ENCODE measurements at places on chromosomes 7 and 10.

GRCh38 chr10:13887761-13888160, 301.0 kb downstream of the PRPF18 start:
- no peak for DNase-seq

DNA sequence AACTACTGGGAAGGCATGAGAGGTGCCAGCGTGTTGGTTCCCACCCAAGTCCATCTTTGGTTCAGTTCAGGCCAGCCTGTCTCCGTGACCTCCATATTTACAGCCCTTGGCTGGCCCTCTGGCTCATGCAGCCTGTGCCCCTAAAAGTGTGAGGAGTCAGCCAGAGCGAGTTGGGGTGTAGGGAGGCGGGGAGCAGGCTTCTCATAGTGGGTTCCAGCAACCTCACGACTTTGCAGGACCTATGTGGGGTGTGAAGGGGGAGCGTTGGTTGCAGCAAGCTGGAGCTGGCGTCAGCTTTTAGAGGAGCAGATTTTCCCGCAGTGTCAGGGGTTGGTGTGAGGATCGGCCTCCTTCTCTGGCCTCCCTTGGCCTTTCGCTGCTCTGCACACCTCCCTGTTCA, 9.8 kb downstream of the TSPAN14 start:
- no peak for DNase-seq

GRCh38 chr10:112835217-112835715, 114.8 kb upstream of the TCF7L2 start:
- no peak for DNase-seq

DNA sequence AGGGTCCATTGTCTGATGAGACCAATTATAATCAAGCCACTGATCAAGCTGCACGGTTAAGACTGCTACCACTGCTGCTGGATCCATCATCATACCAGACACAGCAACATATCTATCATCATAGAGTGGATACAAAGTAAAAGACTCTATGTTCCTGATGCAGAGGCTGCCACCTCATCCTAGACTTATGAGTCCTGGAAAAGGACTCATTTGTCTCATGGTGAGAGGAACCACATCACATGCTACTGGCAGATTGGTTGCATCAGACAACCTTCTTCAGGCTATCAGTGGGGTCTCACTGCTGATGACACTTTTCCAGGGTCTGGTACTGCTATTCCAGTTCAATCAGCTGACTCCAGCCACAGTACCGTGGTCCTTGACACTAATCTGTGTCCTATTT, 79.0 kb downstream of the ABI1 start:
- DNase-seq = no peak

DNA sequence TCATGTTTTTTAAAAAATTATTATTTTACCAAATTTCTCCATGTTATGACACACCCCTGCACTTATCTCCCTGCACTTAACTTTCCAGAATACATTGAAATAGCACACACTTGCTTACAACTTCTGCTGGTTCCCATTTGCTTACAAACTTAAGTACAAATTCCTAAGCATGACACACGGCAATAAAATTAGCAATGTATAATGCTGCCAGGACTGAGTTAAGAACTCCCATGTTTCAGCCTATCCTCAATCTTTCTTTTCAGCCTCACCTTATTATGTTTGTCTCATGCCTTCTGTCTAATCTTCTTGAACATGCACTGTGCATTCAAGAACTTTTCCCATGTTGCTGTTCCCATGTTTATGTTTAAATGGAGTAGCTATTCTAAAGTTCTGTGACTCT, 40.8 kb downstream of the PRPS1L1 start:
- DNase-seq = no peak

All from foreskin melanocyte (primary cell).